ENCODE measurements at places on chromosomes 1 and 21.

GRCh38 chr1:202134645-202135172, 9.8 kb downstream of the ARL8A start:
- DNase-seq = no peak

DNA sequence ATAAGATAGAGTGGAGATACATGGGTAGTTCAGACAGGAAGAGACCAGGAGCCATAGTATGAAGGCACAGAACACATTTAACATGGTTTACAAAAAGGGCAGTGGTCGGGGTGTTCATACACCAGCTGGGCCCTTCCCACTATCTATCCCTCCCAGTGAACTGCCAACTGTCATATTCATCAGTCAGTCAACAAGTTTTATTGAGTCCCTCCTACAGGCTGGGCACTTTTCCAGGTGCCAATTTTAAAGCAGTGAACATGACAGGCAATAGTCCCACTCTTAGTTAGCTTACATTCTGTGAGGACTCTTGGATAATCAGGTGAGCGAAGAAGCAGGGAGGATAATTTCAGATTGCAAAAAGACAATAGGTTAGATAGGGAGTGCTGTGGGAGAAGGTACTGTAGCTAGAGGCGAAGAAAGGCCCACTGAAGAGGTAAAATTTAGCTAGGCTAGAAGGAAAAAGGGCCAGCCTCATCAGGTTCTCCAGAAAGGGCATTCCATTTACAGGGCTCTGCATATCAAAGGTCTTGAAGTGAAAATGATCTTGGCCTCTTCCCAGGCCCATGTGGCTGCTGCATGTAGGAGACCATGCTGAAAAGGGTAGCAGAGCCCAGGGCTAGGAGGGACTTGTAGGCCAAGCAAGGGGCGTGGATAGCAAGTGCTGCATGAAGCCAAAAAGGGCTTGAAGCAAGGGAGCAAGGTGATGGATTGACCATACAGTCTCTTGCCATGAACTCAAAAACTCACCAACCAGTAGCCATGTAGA, 274.7 kb upstream of the SNX7 start:
- DNase-seq = no peak

DNA sequence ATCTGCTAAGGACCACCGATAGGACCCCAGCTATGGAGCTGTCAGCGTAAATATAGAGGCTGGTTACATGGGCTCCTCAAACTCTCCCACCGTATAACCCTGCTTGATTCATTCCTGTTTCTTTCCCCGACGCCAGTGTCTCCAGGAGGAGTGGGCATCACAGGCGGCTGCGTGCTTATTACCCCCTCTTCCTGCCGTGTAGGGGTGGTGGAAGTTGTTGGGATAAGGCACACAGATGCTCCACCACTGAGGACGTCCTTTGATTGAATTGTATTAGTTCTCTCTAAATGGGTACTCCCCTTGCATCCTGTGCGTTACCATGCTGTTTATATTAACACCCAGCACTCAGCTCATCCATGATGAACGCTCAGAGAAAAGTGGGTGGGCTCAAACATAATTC, 104.6 kb downstream of the ZBTB18 start:
- no peak for DNase-seq

DNA sequence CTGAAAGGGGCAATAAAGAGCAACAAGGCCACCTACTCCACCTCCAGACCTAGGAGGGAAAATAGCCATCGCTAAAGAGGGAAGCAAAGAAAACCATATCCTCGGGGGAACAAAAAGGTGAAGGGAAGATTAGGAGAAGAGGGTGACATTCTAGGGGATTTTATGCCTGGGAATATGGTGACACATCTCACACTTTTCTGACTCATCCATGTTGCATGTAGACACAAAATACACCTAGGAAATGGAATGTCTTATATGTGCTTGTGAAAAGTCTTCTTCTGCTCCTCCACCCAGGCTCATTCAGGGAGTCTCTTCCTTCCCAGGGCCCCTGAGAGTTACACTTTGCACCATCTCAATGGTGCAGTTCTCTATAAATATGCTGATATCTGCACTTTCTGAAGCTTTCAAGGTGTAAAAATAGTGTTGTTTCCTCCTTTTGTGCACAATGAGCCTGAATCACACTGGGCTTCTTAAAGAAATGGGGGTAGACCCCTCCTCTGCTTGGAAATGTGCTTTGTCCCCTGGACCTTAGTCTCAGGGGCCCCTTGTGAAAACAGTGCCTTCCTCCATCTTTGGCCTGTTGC, 195.9 kb downstream of the CYYR1 start:
- DNase-seq = no peak

GRCh38 chr21:41691205-41692184, 75.4 kb downstream of the RIPK4 start:
- no peak for DNase-seq

- no peak for DNase-seq
Measured at GRCh38 chr1:16967095-16967575, 13.3 kb downstream of the MFAP2 start.

- DNase-seq = no peak
Measured at GRCh38 chr1:160781914-160782689, 13.9 kb upstream of the LY9 start.

Data from stimulated activated CD4-positive, alpha-beta T cell treated with anti-CD3 and anti-CD28 coated beads, Interleukin-1b, Interleukin-23, amount 100 ng/mL, for 48 hours (primary cell).